Uterus (tissue), 4 donors: ENCODE measurements at places on chromosomes 1 and 21.
A peak's percentile ranks its signal among the peaks of the same experiment; 100 is the strongest.

DNA sequence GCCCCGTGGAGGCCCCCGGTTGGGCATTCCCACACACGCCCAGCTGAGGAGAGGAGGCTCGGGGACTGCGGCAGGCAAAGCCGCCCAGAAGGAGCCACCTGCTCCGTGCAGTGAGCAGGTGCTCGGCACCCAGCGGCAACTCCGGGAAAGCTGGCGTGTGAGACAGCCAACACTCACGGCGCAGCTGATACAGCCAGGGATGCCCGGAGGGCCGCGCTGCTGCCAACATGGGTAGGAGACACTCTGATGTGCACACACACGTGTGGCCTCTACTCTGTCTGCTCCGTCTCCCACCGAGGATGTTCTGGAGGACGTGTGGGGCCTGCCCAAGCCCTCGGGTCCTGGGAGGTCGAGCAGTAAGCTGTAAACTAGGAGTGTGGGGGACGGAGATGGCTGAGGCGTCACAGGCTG, 12.9 kb downstream of the MORN1 start:
- H3K4me1 ChIP-seq: peaks cover 4% of the 10 kb centered on the region
- H3K27me3 ChIP-seq: no peaks in the 10 kb centered on the region
- no peak overlapping the region for H3K27ac ChIP-seq
- no peaks in the 10 kb centered on the region for H3K36me3 ChIP-seq

GRCh38 chr1:158812336-158812735, 18.8 kb upstream of the MNDA start:
- H3K4me3 ChIP-seq: no peak overlapping the region
- no peaks in the 10 kb centered on the region for H3K27me3 ChIP-seq
- H3K36me3 ChIP-seq: no peaks in the 10 kb centered on the region
- no peak for DNase-seq

DNA sequence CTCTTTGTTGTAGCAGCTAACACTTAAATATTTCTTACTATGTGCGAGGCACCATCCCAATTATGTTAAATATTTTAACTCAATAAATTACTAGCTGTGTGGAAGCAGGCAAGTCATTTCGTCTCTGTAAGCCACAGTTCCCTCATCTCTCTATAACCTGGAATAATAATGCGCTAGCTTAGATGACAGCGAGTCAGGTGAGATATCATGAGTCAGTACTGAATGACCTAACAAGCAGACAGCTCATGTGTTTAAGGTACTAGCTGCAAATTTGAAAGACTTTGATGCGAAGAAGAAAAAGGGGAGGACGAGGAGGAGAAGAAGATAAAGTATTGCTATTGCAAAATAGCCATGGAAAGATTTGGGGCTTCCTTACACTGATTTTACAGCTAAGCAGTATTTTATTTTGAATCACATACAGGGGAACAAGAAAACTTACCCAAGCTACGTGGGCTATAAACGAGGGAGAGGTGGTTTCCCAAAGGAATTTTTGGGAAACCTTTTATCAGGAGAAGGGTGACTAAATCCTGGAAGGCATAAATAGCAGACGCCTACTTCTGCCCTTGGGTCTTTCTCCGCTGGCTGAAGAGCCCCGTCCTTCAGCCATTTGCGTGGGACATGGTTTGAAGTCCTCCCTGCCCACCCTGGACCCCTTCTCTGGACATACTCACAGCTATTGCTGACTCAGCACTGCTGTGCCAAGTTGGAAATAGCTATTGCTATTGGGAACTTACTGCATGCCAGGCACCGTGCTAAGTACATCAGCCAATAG, 8.9 kb downstream of the CITED4 start:
- no peak overlapping the region for H3K4me3 ChIP-seq
- no peak for DNase-seq
- H3K27me3 ChIP-seq: no peaks in the 10 kb centered on the region
- peak overlapping the region; percentile 76 for H3K27ac ChIP-seq
- no peaks in the 10 kb centered on the region for H3K36me3 ChIP-seq

GRCh38 chr1:219324629-219325367, 151.1 kb downstream of the LYPLAL1 start:
- H3K27ac ChIP-seq: no peak overlapping the region
- H3K4me3 ChIP-seq: no peak overlapping the region
- no peaks in the 10 kb centered on the region for H3K36me3 ChIP-seq
- no peak for DNase-seq
- no peaks in the 10 kb centered on the region for H3K27me3 ChIP-seq
- H3K4me1 ChIP-seq: no peaks in the 10 kb centered on the region

GRCh38 chr1:65292861-65293593, 16.3 kb upstream of the DNAJC6 start:
- no peak overlapping the region for H3K27ac ChIP-seq
- H3K27me3 ChIP-seq: no peaks in the 10 kb centered on the region
- DNase-seq: no peak
- no peaks in the 10 kb centered on the region for H3K4me1 ChIP-seq
- H3K36me3 ChIP-seq: no peaks in the 10 kb centered on the region

DNA sequence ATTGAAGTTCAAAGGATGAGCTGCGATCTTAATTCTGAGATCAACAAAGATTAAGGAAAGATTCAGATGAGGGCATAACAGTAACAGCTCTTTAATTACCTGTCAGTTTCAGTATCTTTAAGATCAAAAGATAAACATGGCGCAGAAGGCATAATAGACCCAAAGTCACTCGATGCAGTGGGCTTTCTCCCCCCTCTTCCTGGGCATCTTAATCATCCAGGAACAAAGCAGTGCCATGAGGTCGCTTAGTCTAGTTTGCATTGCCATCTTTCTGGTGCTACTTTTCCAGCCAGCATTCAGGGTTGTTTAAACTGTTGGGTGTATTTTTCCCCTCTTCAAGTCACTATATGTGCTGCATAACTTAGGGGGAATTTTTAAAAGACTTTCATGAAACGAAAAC, 72.3 kb downstream of the HUNK start:
- H3K27ac ChIP-seq: no peak overlapping the region
- no peaks in the 10 kb centered on the region for H3K36me3 ChIP-seq
- no peaks in the 10 kb centered on the region for H3K27me3 ChIP-seq
- H3K4me1 ChIP-seq: no peaks in the 10 kb centered on the region
- DNase-seq: no peak
- no peak overlapping the region for H3K4me3 ChIP-seq

DNA sequence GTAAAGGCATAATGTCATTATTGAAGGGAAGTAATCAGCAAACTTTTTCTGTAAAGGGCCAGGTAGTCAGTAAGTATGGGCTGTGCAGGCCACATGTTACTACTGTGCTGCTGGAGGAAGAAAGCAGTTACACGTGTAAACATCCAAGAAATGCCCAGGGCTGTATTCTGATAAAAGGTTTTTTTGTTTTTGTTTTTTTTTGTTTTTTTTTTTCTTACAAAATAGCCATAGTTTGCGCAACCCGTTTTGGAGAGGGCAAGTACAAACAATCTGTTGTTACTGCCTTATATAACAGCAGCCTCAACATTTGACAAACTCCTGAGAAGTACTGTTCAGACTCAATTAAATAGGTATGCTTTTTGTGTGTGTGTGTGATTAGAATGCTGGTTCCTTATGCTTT, 26.7 kb upstream of the MTMR11 start:
- H3K4me3 ChIP-seq: no peak overlapping the region
- no peaks in the 10 kb centered on the region for H3K27me3 ChIP-seq
- H3K4me1 ChIP-seq: no peaks in the 10 kb centered on the region
- DNase-seq: no peak

GRCh38 chr1:34774957-34775356, 6.1 kb upstream of the GJB3 start:
- no peak for DNase-seq
- no peaks in the 10 kb centered on the region for H3K36me3 ChIP-seq
- H3K4me3 ChIP-seq: no peak overlapping the region
- H3K4me1 ChIP-seq: no peaks in the 10 kb centered on the region
- H3K27me3 ChIP-seq: no peaks in the 10 kb centered on the region

DNA sequence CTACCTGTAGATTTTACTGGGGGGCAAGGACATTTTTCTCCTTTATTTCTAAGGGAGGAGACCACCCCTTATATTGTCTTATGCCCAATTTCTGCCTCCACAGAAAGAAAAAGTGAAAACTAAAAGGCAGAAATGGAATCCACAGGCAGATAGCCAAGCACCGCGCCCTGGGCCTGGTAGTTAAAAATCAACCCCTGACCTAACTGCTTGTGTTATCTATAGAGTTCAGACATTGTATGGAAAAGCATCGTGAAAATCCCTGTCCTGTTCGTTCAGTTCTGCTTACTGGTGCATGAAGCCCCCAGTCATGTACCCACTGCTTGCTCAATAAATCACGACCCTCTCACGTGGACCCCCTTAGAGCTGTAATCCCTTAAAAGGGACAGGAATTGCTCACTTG, 33.7 kb upstream of the IL6R start:
- H3K27me3 ChIP-seq: no peaks in the 10 kb centered on the region
- no peak overlapping the region for H3K27ac ChIP-seq
- no peaks in the 10 kb centered on the region for H3K36me3 ChIP-seq
- H3K4me3 ChIP-seq: no peak overlapping the region
- no peak for DNase-seq
- no peaks in the 10 kb centered on the region for H3K4me1 ChIP-seq

DNA sequence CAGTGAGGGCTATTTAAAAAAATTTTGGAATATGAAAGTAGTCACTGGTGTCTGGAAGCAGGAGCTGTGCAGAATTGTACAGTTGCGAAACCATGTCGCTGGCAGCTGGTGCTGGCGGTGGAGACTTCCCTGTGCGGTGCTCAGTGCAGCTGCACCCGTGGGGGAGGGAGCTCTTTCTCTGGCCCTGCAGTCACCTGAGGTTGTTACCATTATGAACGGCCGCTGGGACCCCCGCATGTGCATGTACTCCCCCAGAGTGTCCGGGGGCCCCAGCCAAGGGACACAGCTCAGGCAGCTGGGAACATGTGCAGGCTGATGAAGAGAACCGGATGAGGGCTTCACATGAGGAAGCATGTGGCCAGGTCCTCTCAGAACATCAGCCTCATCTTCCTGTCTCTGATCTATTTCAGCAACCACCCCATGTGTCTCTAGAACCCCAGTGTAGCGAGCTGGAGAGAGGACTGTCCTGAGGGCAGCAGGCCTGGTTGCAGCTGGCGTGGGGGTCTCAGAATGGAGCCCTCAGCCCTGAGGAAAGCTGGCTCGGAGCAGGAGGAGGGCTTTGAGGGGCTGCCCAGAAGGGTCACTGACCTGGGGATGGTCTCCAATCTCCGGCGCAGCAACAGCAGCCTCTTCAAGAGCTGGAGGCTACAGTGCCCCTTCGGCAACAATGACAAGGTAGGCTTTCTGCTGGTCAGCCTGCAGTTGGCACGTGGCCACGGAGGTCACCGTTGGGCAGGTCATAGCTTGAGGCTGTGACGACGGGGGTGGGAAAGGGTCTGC, at the start of gene TRPM2:
Gene TRPM2 (plus strand): TSS at position 431 of the 780 bp plus-strand sequence. CDS start 80 bp downstream, at position 511.
- peaks cover 3% of the 10 kb centered on the region for H3K27me3 ChIP-seq
- H3K4me1 ChIP-seq: no peaks in the 10 kb centered on the region

DNA sequence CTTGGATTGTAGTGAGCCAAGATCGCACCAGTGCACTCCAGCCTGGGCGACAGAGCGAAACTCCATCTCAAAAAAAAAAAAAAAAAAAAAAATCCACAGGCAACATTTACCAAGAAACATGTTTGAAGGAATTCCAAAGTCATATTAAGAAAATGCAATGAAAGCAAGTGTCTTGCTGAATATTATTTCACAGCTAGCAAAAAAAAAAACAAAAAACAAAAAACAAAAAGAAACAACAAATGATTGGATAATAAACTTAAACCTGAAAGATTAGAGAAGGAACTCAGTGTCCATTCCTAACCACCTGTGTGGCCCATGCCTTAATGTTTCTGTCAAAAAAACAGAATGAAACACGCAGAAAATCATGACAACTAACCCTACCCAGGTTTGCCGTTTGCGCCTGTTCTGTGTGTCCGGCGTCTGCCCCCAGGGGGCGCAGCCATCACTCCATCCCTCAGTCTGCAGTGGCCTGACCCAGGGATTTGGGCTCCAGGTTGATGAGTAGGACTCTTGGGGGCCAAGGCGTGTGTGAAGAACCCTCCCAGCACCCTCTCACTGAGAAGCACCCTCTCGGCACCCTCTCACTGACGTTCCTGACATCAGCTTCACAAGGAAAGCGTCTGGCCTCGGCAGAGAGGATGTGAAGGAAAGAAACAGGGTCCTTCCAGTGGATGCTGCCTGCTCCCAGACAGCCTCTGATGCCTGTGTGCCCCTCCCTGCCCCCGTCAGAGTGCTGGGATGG, 19.2 kb upstream of the PTTG1IP start:
- DNase-seq: no peak
- H3K27ac ChIP-seq: no peak overlapping the region
- H3K4me3 ChIP-seq: no peak overlapping the region

DNA sequence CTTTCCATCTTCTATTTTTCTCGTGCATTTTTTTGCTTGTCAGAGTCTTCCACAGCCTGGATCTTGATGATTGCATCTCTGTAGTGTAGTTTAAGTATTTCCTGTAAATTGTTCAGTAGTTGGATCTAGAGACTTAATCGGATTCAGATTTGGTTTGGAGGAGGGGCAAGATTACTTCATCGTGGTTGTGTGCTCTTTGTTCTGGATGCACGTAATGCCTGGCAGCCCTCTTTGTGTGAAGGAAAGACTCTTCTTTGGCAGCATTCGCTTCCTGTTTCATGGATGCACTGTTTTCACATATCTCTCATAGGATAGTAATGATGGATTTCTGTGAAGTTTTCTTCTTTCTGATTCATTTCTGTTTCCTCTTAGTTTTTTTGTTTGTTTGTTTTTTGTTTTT, 14.2 kb downstream of the SEMA4A start:
- H3K4me1 ChIP-seq: no peaks in the 10 kb centered on the region
- no peaks in the 10 kb centered on the region for H3K36me3 ChIP-seq
- DNase-seq: no peak
- H3K27ac ChIP-seq: no peak overlapping the region
- H3K27me3 ChIP-seq: no peaks in the 10 kb centered on the region

- no peak overlapping the region for H3K27ac ChIP-seq
- H3K27me3 ChIP-seq: peaks cover 48% of the 10 kb centered on the region
- H3K4me3 ChIP-seq: no peak overlapping the region
- no peaks in the 10 kb centered on the region for H3K36me3 ChIP-seq
- H3K4me1 ChIP-seq: peaks cover 23% of the 10 kb centered on the region
- no peak for DNase-seq
Measured at GRCh38 chr1:119008483-119009311, 20.6 kb upstream of the TBX15 start.

GRCh38 chr1:164969253-164969652, 387.3 kb downstream of the LMX1A start:
- no peaks in the 10 kb centered on the region for H3K27me3 ChIP-seq
- H3K36me3 ChIP-seq: no peaks in the 10 kb centered on the region
- no peaks in the 10 kb centered on the region for H3K4me1 ChIP-seq
- no peak overlapping the region for H3K27ac ChIP-seq

DNA sequence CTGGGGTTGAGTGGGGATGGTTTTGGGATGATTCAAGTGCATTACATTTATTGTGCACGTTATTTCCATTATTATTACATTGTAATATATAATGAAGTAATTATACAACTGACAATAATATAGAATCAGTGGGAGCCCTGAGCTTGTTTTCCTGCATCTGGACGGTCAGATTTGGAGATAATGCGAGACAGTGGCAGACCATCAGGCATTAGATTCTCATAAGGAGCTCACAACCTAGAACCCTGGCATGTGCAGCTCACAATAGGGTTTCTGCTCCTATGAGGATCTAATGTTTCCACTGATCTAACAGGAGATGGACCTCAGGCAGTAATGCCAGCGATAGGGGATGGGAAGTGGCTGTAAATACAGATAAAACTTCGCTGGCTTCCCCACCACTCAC, 77.9 kb upstream of the LRRC53 start:
- H3K36me3 ChIP-seq: no peaks in the 10 kb centered on the region
- H3K4me3 ChIP-seq: no peak overlapping the region
- DNase-seq: no peak
- no peaks in the 10 kb centered on the region for H3K27me3 ChIP-seq

- H3K4me3 ChIP-seq: no peak overlapping the region
- no peaks in the 10 kb centered on the region for H3K4me1 ChIP-seq
- no peak for DNase-seq
- no peaks in the 10 kb centered on the region for H3K27me3 ChIP-seq
- H3K36me3 ChIP-seq: no peaks in the 10 kb centered on the region
Measured at GRCh38 chr1:180969434-180969833, 53.2 kb downstream of the STX6 start.
